Stimulated activated CD8-positive, alpha-beta memory T cell treated with anti-CD3 and anti-CD28 coated beads, Interleukin-2, amount 100 ng/mL, for 1 hour (primary cell): ENCODE measurements at places on chromosomes 2 and 18.

DNA sequence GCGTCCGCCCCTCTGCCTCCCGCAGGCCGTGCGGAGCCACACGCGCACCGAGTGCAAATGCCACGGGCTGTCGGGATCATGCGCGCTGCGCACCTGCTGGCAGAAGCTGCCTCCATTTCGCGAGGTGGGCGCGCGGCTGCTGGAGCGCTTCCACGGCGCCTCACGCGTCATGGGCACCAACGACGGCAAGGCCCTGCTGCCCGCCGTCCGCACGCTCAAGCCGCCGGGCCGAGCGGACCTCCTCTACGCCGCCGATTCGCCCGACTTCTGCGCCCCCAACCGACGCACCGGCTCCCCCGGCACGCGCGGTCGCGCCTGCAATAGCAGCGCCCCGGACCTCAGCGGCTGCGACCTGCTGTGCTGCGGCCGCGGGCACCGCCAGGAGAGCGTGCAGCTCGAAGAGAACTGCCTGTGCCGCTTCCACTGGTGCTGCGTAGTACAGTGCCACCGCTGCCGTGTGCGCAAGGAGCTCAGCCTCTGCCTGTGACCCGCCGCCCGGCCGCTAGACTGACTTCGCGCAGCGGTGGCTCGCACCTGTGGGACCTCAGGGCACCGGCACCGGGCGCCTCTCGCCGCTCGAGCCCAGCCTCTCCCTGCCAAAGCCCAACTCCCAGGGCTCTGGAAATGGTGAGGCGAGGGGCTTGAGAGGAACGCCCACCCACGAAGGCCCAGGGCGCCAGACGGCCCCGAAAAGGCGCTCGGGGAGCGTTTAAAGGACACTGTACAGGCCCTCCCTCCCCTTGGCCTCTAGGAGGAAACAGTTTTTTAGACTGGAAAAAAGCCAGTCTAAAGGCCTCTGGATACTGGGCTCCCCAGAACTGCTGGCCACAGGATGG is 7.1 kb upstream of the WNT10A start:
- no peak for DNase-seq

DNA sequence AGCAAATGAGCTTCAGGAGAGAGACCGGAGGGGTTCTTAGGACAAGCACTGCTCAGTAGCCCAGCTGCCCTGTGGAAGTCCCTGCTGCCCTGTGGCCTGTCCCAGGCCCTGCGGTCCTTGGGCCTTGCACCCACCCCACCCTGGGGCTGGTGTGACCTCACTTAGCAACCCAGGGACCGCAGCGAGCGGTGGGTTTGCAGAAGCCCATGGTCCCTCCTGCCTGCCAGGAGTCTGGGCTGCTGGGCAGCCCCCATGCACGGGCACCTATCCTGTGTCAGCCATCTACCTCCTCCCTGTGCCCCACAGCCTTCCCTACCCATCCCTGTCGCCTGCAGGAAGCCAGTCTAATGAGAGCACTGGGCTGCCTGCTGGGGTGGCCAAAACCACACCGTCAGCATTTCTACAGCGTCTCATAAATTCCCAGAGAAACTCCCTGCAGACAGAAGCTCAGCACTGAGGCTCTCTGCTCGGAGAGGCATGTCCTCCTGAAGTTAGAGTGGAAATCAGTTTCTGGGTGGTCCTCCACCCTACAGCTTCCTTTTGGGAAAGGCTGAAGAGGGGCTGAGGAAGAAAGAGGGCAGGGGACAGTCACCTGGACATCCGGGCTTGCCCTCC is 231.1 kb upstream of the HS6ST1 start:
- no peak for DNase-seq

GRCh38 chr2:200702646-200703118 is 109.0 kb upstream of the BZW1 start:
- no peak for DNase-seq

DNA sequence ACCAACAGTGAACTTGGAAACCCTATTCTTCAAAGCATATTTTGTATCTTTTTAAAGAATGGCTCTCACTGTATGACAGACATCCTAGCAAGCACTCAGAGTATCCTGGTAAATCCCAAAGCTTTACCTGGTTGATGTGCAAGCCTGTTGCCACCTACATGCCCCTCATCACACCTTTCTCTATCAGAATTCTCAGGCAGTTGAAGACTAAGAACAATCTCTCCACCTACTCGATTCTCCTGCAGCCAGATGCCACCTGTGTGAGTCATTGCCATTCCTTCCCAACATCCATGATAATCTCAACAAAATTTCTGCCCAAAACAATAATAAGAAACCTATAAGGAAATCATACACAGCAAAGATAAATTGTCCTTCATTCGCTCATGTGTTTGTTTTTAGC is 659.8 kb downstream of the BCL11A start:
- no peak for DNase-seq

DNA sequence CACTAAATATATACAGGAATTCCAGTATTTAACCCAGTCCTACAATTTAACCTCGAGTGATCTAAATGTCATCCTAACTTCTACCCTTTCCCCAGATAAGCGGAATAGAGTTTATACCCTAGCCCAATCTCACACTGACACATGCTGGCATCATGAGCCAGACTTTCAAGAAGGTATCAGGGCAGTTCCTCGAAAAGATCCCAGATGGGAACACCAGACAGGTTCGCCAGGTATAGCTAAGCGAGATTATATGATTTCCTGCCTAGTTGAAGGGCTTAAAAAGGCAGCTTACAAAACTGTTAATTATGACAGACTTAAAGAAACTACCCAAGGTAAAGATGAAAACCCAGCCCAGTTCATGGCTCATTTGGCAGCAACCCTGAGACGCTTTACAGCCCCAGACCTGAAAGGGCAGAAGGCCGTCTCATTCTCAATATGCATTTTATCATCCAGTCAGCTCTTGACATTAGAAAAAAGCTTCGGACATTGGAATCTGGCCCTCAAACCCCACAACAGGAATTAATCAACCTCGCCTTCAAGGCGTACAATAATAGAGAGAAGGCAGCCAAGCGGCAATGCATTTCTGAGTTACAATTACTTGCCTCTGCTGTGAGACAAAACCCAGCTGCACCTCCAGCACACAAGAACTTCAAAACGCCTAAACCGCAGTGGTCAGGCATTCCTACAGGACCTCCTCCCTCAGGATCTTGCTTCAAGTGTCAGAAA is 668.2 kb upstream of the PKDCC start:
- no peak for DNase-seq

DNA sequence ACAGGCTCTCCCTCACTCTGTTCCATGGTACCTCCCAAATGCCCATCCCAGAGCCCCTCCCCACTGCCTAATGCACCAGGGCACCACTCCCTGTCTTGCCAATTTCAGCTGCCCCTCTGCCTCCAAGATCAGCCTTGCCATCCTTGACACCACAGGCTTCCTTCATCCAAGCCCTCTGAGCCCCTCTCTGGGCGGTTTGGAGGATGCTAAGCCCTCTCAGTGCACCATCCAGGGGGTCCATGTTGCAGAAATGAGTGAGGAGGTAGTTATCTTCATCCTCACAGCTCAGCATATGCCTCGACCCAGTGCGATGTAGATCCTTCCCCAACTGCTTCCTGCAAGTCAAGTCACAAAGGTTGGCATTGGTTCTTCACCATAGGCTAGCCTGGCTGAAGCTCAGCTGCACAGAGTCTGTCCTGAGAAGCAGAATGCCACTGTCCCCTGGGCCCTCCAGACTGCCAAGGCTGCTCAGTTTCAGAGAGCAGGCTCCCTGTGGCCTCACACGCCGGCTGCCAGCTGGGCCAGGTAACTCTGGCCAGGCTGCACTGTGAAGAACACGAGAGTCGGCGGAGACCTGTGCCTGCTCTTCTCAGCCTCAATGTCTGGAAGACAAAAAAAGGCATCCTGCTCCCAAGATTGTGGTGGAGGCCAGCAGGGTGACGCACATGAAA is 9.9 kb upstream of the MAP3K2 start:
- DNase-seq, result no peak

- no peak for DNase-seq
Measured at GRCh38 chr2:236210536-236210935, 42.4 kb upstream of the GBX2 start.

DNA sequence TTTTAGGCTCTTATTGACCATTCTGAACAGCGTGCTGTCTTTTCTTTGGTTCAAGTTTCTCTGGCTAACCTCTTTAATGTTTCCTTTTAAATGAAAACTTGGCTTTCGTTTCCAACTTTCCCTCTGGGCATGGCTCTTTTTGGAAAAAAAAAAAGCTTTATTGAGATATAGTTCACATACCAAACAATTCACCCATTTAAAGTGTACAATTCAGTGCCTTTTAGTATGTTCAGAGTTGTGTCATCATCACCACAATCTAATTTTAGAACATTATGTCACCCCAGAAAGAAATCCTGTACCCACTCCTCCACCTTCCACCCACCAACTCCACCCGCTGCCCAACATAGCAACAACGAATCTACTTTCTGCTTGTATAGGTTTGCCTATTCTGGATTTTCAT is 322.4 kb downstream of the ADCYAP1 start:
- no peak for DNase-seq

- DNase-seq, result no peak
Measured at GRCh38 chr2:33531549-33532059, 55.2 kb downstream of the RASGRP3 start.

DNA sequence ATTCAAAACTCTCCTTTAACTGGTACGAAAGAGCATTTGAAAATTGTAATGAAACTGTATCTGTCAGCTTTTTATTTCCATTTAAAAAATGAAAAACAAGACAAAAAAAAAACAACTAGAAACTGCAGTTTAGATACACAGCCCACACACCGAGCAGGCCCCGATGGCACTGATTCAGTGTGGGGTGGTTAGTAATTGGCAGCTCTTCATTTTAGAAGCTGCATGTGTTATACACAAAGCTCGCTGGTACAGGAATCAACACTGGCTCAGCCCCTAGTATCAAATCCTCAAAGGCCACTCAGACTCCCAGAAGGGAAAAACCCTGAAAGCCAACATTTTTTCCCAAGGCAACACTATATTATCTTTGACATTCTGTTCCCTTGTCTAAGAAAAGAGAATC is 30.5 kb upstream of the RMDN2 start:
- DNase-seq, result no peak

- DNase-seq, result no peak
Measured at GRCh38 chr2:190497428-190497827, 37.1 kb downstream of the NEMP2 start.

DNA sequence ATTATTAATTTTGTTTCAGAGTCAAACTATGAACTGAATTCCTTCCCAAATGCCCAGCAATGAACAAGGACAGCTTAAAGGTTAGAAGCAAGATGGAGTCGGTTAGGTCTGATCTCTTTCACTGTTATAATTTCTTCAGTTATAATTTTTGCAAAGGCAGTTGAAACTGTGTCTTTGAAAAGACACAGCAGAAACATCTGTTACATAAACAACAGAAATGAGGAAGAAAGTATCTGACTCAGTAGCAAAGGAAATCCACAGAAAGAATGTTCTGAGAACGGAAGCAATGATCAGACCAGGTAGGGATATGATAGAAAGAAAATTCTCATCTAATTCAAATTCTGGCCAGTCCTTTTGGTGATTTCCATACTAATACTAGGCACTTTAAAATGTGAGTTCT is 5.2 kb upstream of the RMC1 start:
- no peak for DNase-seq

DNA sequence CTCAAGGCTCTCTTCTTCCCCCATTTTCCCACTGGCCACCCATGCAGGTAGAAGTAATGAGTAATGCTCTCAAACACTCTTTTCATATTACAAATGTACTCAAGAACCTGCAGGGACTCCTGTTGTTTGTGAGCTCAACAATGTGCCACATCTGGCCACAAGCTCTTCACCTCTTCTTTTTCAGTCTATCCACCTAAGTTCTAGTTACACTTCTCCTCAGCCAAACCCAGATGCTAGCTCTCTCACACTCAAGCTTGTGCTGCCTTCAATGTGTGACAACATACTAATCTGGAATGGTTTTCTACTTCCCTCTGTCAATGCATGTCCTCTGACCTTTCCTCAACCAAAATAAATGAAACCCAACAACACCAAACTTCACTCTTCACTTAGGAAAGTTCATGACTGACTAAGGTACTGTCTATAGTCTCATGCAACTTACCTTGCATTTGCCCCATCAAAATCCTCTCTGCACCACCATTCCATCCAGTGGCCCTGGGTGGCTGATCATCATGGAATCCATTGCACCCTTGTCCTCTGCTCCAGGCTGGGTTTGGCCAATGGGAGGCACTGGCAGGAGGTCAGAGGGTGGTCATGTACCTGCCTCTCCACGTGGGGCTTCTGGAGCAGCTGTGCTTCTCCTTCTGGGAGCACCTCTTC is 5.3 kb upstream of the IL18R1 start:
- DNase-seq, result no peak

DNA sequence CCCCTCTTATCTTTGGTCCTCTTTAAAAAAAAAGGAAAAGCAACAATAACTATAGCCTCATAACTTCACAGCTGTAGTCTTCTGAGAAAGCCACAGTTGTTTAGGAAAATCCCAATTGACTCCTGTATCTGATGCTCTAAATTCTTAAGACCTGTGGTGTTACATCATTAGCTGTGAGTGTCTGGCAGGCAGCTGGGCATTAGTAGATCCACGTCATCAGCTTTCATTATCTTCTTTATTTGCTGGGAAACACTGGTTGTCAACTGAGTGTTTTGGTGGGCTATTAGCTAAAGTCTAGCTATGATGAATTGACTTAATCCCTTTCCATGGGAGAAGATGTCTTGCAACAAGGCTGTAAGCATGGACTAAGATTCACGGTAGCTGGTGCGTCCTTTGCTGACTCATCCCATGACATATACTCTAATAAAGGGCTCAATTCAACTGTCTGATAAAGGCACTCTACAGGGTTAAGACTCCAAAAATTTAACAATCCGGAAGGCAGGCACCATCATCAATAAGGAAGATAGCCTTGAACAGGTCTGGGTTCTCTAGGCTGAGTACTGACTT is 517.2 kb downstream of the PLCL1 start:
- no peak for DNase-seq
